ENCODE measurements at places on chromosomes 1 and 21. TPM values are rescaled to one million over a fixed set of nuclear protein-coding genes. Genes with fewer than 3 reads are reported as not detected.

The IARS2 gene
- total RNA-seq, result 81.4 TPM

The GJA8 gene
- not detected for total RNA-seq

The DSCAM gene
- 0.42 TPM for total RNA-seq

The CD101 gene
- 0.92 TPM for total RNA-seq

The OPRD1 gene
- 0.60 TPM for total RNA-seq

The ADCY10 gene
- 0.69 TPM for total RNA-seq

The GUCA2A gene
- total RNA-seq, result not detected

The TMEM201 gene
- total RNA-seq, result 28.0 TPM

The SLC19A2 gene
- total RNA-seq, result 18.6 TPM

The CSDE1 gene
- total RNA-seq, result 512 TPM

The LRRC71 gene
- total RNA-seq, result 0.11 TPM

The COL18A1 gene
- 887 TPM for total RNA-seq

The MX2 gene
- 2.3 TPM for total RNA-seq

The FAM131C gene
- 10.9 TPM for total RNA-seq

The AK2 gene
- 263 TPM for total RNA-seq

The ARID4B gene
- total RNA-seq, result 74.6 TPM

The PAQR6 gene
- total RNA-seq, result 35.7 TPM

The CFAP45 gene
- 0.14 TPM for total RNA-seq

The TRIM67 gene
- total RNA-seq, result not detected

The C4BPA gene
- not detected for total RNA-seq

The AUNIP gene
- 3.0 TPM for total RNA-seq
